ENCODE measurements at places on chromosomes 6 and 20. TPM values are rescaled to one million over a fixed set of nuclear protein-coding genes. Genes with fewer than 3 reads are reported as not detected.
A peak's percentile ranks its signal among the peaks of the same experiment; 100 is the strongest.

DNA sequence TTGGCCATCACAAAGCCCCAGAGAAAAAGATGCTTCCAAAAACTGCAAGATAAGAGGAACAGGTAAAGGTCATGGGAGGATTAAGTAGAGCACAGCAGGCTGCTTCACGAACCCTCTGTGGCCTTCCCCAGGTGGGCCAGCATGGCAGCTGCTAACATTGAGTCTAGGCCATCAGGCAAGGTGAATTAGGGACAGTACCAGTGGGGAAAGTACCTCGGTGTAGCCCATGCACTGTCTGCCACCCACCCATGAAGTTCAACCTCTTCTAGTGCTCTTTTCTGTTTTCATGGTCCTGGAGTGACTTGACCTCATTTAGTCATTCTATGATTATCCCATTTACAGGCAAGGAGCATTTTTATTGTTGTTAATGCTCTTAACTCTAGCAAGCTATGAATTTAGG, 108.6 kb upstream of the DUSP22 start:
- DNase-seq, result no peak

DNA sequence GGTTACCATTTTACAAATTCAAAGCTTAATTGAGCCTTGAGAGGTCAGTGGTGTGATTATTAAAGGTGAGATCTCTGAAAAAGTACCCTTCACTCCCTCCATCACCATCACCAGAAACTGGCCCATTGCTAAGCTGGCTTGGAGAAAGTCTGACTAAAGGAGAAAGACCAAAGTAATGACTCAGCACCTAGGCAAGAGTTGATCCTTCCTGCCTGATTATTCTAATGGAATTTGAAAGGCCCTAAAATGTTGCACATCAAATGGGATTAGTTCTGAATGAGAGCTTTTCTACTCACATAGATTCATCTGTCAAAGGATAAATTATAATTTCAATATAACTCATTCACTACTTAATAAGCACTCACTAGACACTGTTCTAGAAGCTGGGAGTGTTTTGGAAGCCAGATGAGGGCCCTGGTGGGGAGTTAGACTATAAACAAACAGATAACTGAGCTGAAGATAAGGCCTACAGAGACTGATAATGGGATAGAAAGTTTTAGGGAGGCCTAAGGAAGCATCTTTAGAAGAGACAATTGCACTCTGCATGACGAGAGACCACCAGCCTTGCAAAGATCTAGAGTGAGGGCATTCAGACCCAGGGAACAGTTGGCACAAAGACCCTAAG, 366.7 kb downstream of the SYNE1 start:
- DNase-seq, result no peak

- no peak for DNase-seq
Observed at GRCh38 chr6:145485288-145485687, 250.0 kb downstream of the EPM2A start.

GRCh38 chr20:49579874-49580812, 12.2 kb upstream of the PTGIS start:
- peak; percentile 45 for DNase-seq

DNA sequence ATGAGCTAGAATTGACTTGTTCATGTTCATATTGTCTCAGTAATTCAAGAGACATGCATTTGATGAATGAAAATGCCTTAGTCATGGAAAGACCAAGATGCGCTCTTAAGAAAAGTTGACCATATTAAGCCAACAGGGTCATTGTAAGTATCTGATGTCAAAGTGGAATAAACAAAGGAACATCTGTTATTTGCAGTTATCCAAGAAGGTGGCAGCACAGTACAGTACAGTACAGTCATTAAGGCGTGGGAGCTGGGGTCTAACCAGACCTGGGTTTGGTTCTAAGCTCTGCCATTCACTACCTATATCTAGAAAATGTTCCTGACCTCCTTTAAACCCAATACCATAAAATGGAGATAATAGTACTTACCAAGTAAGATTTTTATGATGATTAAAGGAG, 178.1 kb downstream of the BACH2 start:
- DNase-seq, result no peak

GRCh38 chr20:22796469-22797077, 212.2 kb upstream of the FOXA2 start:
- no peak for DNase-seq

DNA sequence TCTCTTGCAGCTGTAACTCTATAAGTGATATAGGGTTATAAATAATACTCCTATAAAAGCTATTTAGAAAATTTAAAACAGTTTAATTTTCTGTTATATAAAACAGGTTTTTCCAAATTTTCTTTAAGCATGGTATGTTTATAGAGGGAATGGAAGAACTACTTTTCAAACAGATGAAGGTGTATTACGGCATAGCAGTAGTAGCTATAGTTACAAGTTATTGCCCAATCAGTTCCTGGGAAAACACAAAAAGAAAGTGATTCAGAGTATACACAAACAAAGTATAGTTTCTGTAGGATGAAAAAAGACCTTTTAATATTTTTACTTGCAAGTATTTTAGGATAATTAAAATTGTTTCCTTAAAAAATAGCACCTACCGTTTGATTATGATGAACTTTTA, 9.8 kb downstream of the SLC17A5 start:
- no peak for DNase-seq

DNA sequence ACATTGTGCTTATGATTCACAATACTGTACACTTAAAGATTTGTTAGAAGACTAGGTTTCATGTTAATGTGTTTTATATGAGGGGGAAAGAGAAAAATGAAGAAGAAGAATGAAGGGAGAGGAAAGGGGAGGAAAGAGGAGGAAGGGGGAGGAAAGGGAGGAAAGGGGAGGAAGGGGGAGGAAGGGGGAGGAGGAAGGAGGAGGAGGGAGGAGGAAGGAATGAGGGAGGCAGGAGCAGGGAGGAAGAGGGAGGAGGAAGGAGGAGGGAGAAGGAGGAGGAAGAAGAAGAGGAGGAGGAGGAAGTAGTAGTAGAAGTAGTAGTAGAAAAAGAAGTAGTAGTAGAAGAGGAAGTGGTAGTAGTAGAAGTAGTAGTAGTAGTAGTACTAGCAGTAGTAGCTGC, 70.6 kb downstream of the COL21A1 start:
- DNase-seq, result no peak

DNA sequence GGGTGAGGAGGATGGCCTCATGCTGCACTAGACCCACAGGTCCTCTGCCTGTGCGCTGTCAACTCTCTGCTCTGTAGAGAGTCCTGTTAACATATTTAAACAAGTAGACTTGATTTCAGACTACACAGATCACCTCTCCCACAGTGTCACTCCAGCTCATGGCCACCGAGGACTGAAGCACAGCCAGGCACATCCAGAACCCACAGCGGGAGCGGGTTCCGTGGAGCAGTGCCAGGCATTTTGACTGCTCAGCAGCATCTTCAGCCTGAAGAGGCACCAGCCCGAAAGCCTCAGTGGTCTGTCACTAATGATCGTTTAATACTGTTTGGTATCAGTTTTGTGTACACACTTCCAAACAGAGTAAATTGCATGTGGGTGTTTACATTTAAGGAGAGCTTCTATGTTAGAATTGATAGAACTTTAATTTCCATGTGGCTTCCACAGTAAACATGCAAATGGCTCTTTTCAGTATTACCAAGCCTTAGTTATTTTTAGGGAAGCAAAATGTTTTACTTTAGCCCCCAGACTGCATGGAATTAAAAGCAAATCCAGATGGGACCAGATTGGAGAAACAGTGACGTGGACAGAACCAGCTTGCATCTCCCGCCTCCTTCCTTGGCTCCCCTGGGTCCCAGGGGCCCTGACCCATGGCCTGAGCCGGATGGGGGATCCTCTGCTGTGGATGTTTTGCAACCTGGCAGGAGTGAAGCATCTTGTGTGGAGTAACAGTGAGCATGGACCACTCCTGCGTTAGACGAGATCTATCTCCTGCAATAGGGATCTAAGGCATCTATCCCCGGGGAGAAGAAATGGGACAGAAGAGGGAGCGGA, 196.7 kb upstream of the CDH4 start:
- no peak for DNase-seq

GRCh38 chr6:53432318-53433161, 83.8 kb upstream of the ELOVL5 start:
- no peak for DNase-seq

DNA sequence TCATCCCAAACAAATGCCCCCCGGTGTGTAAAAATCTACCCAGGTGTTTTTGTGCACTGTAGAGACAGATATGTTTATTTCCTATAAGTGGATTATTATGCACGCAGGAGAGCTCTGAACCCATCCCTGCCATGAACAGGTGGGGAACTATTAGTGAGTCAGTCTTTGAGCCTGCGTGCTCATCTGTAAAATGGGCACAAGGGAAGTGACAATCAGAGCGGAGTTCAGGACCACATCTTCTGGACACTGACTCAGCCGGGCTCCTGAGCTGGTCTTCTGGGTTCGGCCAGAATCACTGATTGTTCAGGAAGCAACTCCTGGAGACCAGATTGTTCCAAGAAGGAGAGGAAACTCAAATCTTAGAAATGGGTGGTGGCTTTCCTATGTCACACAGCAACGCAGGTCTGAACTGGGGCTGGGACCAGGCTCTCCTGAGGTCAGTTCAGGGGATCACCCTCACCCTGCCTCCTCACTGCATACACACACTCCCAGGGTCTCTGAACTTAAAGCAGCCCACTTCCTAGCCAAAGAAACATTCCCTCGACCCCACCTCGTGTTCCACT, 27.3 kb upstream of the TGM2 start:
- DNase-seq, result no peak

- DNase-seq, result no peak
Observed at GRCh38 chr6:166830185-166830890, 126.0 kb downstream of the RNASET2 start.

- no peak for DNase-seq
Observed at GRCh38 chr6:80163754-80164187, 57.3 kb downstream of the BCKDHB start.

DNA sequence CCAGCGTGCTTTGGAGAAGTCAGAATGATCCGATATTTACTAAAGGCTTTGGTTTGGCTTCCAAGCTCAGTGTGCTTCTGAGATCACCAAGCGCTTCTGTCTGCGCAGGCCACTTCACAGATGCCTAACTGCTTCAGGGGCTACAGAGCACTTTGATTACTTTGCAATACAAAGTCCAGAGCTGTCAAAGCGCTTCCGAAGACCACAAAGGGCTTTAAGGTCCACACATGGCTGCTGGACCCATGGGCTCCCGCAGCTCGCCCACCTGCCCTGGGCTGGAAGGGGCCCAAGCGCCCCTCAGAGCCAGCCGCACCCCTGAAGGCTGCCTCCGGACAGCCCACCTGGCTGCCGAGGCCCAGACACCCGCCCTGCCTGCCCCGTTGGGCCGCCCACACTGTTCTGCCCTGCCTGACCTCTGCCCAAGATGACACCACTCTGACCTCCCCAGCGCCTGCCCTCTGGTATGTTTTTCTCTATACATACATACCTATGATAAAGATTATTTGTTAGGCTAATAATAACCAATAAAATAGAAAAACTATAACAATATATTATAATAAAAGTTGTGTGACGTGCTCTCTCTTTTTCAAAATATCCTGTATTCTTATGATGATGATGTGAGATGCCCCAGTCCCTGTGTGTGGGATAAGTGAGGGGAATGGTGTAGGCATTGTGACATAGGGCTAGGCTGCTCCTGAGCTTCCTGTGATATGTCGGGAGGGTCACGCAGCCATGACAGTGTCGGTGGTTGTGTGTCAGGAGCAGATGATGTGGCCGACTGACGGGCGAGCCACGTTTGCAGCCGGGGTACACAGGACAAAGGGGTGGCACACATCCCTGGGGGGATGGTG, 22.6 kb downstream of the DYNLT1 start:
- DNase-seq, result no peak

GRCh38 chr6:114735025-114735735, 392.4 kb upstream of the HS3ST5 start:
- DNase-seq, result no peak

- DNase-seq, result no peak
Observed at GRCh38 chr6:135173989-135174484, 7.1 kb upstream of the MYB start.

- DNase-seq, result no peak
Observed at GRCh38 chr6:140049251-140049650, 674.8 kb upstream of the CITED2 start.

- DNase-seq, result no peak
Observed at GRCh38 chr6:6788394-6789032, 200.0 kb downstream of the LY86 start.

GRCh38 chr20:63349516-63349895, 11.6 kb downstream of the CHRNA4 start:
- DNase-seq, result no peak

- DNase-seq, result no peak
Observed at GRCh38 chr6:128558021-128558420, 37.6 kb upstream of the PTPRK start.

DNA sequence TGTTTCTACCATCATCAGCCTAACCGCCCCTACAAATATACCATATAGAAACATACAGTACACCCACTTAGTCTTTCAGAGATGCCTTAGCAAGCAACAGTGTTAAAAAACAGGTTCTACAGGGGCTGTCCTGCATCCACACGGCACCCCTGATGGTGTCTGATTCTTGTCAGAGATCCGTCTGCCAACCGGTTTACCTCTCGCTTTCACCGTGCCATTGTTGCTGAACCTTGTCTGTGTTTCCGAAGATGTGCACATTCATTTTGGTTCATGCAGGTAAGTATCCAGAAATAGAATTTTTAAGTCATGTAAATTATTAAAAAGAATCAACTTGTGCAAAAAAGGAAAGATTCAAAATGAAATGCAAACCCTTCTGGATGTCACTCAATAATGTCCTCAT, 52.9 kb downstream of the EPHA7 start:
- no peak for DNase-seq

DNA sequence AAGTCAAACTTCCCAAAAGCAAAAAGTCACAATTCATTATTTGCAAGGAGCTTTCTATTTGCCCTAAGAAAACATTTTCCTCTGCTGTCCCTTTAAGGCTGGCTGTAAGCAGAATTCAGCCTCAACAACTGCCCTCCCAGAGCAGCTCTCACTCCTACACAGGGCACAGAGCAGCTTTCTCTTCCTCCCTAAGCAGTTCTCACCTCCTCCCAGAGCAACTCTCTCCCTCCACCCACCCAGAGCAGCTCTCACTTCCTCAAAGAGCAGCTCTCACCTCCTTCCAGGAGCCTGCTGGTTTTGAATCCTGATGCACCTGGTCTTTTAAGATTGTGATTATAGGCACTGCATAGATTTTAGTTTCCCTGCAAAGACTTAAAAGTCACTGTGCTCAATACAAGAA, 120.6 kb upstream of the TMEM181 start:
- DNase-seq, result no peak

Gene HAO1
- not detected for total RNA-seq

Gene ID4
- total RNA-seq, result 2.8 TPM

Gene CYP39A1
- total RNA-seq, result 3.0 TPM

Gene SLC12A5
- total RNA-seq, result 1.6 TPM

Gene RPS6KA2
- total RNA-seq, result 13.3 TPM

Gene CCN6
- total RNA-seq, result not detected

Gene PRR18
- not detected for total RNA-seq

Gene TRAPPC3L
- not detected for total RNA-seq

Gene MAK
- total RNA-seq, result 0.06 TPM

Gene CARMIL1
- 58.7 TPM for total RNA-seq
